ENCODE measurements at places on chromosomes 6 and 20.
A peak's percentile ranks its signal among the peaks of the same experiment; 100 is the strongest.

- DNase-seq = no peak
Observed at GRCh38 chr20:63385819-63386218, 24.7 kb upstream of the CHRNA4 start.

DNA sequence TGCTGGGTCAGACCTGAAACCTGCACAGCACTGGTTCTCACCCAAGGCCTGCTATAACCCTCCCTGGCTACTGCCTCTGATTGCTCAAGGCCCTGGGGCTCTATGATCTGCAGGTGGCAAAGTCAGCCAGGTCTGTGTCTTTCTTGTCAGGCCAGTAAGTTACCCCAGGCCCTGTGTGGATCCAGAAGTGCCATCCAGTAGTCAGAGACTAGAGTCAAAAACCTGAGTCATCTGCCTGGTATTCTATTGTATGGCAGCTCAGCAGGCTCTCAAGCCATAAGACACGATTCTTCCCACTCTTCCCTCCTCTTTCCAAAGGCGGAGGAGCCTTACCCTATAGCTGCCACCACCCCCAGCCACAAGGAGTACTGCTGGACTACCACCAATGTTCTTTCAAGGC is 593.0 kb downstream of the FRK start:
- no peak for DNase-seq

GRCh38 chr6:12150812-12151432 is 138.8 kb downstream of the HIVEP1 start:
- DNase-seq = no peak

- no peak for DNase-seq
Observed at GRCh38 chr6:99605074-99605734, 1.4 kb upstream of the PRDM13 start.

DNA sequence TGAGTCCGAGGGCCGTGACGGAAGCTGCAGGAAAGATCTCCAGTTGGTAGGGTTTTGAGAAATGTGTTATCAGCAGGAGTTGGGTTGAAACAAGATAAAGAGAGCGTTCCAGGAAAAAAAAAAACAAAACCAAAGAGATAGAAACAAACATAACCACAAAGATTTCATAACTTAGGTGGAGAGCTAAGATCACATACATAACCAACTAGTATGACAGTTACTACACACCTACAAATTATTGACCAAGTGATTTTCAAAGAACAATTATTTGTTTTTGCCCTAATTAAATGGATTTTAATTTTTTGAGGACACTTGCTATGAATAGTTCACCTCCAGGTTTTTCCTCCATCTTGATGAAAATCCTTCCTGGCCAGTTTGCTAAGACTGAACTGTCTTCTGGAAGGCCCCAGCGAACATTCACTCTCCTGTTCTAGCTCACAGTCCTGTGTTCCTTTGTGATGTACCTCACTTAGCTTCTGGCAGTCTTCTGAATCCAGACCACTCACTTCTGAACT is 69.4 kb downstream of the SNX9 start:
- DNase-seq = no peak

DNA sequence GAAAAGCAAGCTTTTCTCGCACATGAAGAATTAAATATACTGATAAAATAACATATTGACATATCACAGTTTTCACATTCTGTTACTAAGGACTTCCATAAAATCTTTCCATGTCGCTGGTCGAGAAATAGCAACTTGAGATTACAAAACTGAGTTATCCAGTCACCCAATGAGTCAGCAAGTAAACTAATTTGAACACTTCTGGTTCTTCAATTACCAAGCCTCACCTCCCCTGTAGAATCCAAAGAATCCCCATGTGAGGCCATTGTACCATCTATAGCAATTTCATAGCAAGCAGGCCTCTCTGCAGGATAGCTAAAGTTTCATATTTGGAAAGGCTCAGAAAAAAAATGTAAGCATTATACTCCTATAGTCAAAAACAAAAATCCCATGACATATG is 87.3 kb downstream of the PKHD1 start:
- no peak for DNase-seq

GRCh38 chr20:42549496-42549895 is 640.2 kb downstream of the PTPRT start:
- no peak for DNase-seq

GRCh38 chr20:19868441-19868840 is 110.4 kb downstream of the RIN2 start:
- DNase-seq = no peak

DNA sequence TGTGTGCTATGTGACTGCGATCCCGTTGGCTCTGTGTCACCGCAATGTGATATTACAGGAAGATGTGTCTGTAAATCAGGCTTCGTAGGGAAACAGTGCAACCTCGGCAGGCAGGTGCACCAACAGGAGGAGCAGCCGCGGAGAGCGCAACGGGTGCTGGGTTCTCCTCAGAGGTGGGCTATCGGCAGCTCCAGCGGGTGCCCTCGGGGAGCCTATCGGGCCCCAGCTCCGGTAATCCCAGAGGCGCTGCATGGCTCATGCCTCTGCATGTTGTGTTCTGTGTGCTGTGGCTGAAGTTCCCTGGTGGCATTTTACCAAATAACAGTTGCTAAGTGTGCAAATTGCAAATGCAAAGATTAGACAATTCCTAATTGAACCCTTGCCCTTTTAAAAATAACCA is 409.9 kb downstream of the LAMA2 start:
- DNase-seq = no peak

GRCh38 chr6:52065621-52066020 is 21.8 kb downstream of the PKHD1 start:
- no peak for DNase-seq

GRCh38 chr20:51412333-51412871 is 130.1 kb downstream of the NFATC2 start:
- DNase-seq = peak; percentile 11

GRCh38 chr20:23391707-23392310 is 29.5 kb downstream of the NAPB start:
- DNase-seq = no peak

DNA sequence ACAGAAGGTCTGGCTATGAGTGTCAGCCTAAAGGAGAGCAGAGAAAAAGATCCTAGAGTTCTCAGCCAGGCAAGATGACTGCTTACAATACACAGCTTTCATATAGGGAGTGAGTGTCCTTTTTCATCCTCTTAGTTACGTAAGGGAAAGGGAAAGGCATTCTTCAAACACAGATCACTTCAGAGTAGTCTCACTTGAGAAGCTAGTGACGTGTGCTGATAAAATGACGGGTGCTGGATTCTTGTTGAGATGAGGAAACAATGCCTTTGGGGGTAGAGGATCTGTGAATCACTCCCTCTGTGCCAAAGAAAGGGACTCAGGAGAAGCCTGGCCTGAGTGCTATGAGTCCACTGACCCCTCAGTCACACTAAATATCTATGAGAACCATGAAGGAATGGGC is 117.3 kb downstream of the QRSL1 start:
- DNase-seq = peak; percentile 32

GRCh38 chr6:35049900-35050756 is 91.0 kb downstream of the TCP11 start:
- DNase-seq = peak; percentile 47

GRCh38 chr20:59824711-59825562 is 108.5 kb downstream of the SYCP2 start:
- no peak for DNase-seq

- peak; percentile 57 for DNase-seq
Observed at GRCh38 chr20:39775110-39775509, 813.0 kb downstream of the DHX35 start.
